AG04449 (cell line): ENCODE measurements at places on chromosomes 1 and 21.

DNA sequence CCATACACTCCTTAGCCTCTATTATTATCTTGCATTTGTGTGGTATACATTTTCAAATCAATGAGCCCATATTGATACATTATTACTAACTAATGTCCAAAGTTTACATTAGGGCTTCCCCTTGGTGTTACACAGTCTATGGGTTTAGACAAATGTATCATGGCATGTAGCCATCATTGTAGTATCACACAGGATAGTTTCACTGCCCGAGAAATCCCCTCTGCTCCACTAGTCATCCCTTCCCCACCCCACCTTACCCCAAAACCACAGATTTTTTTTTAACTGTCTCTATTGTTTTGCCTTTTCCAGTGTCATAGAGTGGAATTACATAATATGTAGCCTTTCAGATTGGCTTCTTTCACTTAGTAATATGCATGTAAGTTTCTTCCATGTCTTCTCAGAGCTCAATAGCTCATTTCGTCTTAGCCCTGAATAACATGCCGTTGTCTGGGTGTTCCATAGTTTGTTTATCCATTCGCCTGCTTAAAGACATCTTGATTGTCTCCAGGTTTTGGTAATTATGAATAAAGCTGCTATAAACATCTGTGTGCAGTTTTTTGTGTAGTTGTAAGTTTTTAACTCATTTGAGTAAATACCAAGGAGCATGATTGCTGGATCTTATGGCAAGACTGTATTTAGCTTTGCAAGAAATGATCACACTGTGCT, 86.4 kb upstream of the LYST start:
- no peak for DNase-seq

- no peak for DNase-seq
Observed at GRCh38 chr1:105516068-105516467, 1540.4 kb upstream of the PRMT6 start.

DNA sequence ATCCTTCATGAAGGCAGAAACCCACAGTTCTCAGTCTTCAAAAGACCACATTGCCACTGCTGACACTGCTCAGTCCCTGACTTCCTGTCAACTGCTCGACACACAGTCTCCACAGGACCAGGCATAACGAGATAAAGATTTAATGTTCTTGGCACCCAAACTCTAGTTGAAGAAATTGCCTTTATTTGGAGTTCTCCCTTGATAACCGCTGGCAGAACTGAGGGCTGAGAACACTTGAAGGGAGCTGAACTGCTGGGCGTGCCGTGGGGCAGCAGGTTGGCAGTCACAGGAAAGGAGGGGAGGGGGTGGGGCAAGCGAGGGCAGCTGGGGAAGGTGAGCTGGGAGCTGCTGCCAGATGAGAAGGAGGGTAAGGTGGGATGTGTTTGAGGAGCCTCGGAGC, 15.9 kb downstream of the HENMT1 start:
- no peak for DNase-seq

DNA sequence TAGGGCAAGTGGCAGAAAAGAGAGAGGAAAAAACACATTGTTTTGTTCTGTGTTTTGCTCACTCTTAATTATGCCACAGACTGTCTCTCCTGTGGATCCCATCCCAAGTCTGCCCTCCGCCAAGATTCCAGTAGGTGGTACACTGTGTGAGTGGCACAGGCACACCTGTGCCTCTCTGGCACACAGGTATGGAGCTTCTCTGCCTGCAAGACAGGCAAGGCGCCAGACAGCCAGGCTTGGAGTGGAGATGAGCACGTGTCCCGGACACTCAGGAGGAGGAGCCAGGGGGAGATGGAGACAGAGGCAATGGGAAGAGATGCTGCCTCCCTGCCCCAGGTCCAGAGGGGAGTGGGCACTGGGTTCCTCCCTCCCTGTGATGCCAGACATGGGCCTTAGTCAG, 6.5 kb upstream of the GRIK3 start:
- no peak for DNase-seq

- DNase-seq: no peak
Observed at GRCh38 chr1:27138368-27138767, 16.6 kb downstream of the SLC9A1 start.
